Astrocyte (in vitro differentiated cells and primary cell): ENCODE measurements at places on chromosomes 7 and 10.

- peak; percentile 68 for DNase-seq
These were observed 11.0 kb downstream of the ZMIZ1 start for GRCh38 chr10:79079490-79080355.

DNA sequence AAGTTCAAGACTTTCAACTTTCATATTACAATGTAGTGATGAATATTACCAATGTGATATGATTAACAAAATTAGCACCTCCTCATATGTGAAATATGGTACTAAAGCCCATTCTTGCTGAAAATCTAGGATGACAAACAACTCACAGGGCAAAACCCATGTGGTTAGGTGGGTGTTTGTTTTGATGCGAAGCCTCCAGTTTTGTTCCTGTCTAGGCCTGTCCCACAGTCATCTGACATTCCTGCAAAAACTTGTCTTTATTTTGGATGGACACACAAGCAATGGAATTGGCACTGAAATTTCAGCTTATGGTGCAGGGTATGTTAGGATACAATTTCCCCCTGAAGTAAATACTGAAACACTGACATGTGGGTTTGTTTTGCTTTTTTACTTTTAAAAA is 95.3 kb downstream of the PARD3 start:
- no peak for DNase-seq

DNA sequence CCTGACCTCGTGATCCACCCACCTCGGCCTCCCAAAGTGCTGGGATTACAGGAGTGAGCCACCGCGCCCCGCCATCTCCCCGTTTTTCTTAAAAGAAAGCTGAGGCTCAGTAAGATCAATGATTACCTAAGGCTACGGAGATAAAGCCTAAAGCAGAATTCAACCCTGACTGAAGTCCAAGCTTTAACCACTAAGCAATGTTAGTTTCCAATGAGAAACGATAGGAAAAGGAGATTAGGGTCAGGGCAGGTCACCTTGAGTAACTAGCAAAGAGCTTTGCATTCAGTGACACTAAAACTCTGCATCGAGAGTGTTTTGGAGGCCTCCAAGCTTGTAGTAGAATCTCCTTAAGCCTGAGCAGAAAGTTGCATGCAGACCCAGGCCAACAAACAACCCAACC is 17.6 kb upstream of the PRXL2A start:
- DNase-seq, result no peak

DNA sequence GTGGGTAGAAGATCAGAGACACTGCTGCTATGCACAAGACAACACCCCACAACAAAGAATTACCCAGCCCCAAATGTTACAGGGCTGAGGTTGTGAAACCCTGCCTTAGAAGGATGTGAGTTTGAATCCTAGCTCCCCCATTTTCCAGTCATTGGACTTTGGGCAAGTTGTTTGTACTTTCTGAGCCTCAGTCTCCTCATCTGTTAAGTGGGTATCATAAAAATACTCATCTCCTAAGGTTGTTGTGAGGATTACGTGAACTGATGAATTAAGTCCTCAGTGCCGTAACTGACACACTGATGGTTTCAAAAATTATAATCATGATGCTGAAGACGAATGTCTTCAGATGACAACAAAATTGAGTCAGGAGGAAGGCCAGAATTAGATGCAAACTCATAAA is 30.3 kb downstream of the RHOBTB1 start:
- no peak for DNase-seq

GRCh38 chr10:76375761-76376160 is 944.3 kb downstream of the LRMDA start:
- DNase-seq, result no peak

DNA sequence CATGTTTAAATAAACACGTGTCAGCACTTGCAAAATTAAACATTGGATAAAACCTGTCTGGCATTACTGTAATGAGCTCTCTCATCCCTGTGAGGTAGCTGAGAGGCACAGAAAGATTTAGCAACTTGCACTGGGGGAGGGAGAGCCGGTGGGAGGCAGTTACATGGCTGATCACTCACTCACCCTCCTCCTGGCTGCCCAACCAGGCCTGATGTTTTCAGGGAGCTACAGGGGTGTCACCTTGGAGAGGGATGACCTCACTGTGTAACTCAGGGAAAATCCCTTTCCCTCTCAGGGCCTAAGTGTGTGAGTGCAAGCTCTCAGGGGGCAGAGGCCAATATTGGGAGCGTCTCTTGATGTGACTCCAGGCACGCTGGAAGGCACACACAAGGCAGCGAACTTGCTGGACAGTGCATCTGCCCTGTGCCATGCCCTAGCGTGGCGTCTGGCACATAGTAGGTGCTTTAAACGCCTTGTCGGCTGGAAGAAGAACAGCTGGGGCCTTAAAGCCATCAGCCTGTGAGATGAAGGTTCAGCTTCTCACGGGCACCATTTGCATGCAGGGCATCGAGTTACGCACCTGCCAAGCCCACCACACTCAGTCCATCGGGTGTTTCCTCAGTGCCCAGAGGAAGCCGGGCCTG is 51.1 kb downstream of the ELFN1 start:
- peak; percentile 9 for DNase-seq

- DNase-seq, result no peak
These were observed 96.6 kb upstream of the TMEM196 start for GRCh38 chr7:19869979-19870378.

DNA sequence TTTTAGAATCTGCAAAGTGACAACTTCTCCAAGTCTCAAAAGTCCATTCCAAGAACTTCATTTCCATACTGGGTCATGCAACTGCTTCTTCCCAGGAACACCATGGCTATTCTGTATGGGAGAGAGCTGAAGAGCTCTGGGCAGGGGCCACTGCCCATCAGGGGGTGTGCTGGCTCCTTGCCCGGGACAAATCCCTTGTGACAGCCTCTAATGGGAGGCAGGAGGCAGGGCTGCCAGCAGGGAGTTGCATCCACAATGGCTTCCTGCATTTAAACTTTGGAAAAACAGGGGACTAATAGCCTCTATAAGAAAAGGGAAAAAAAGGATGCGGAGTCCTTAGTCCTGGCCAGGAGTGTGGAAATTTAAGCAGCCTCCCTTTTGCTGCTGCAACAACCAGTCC is 18.4 kb upstream of the FRMD4A start:
- DNase-seq, result no peak

DNA sequence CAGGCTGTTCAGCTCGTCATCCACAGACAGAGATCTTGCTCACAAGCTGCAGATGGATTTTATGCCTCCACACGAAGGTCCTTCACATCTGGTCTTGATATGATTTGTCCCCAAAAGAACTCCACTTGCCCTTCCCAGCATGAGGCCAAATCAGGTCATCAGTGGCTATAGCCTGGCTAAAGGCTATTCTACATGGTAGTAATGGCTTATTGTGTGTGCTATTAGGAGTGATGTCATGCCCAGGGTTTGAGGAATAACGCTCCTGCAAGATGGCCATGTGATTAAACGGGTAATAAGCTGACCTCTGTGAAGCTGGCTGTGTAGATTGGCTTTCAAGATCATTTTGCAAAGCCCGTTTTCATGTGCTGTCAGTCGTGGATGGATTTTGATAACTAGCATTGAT is 313.8 kb downstream of the FRMD4A start:
- no peak for DNase-seq

- no peak for DNase-seq
These were observed 52.1 kb upstream of the CAV2 start for GRCh38 chr7:116447436-116447835.

- no peak for DNase-seq
These were observed 119.8 kb downstream of the FAM107B start for GRCh38 chr10:14654821-14655382.

DNA sequence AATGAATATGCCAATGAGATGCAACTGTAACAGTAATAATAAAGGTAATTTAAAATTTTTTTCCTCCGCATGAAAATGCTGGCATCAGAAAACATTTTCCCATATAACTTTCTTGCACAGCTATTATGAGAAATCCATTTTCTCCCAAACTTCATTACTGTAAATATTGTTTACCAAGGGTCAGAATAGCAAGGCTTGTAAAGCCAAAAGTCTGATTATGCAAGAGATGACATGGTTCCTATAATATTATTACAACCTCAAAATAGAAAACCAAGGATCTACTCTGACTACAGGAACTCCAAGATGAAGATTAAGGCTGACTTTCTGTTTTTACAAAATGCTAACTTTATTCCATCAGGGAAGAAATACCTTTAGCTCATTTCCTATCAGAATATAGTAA is 162.7 kb upstream of the CDK1 start:
- DNase-seq, result no peak

DNA sequence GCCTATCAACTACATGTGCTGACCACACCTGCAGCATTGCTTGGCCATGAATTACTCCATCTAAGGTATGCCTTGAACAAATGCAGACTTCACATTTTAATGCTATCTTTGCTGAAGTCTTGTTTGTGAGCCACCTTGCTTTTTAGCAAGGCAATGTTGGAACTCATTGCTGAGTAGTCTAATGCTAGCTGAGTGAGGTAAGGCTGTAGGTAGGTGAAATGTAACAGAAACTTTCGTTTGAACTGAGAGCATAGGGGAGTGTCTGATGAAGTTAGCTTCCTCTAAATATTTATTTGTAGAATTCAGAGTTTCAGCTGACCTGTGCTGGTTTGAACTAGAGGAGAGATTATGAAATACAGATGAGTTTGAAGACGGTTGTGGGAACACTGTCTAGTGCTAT is 238.5 kb downstream of the SEMA3A start:
- no peak for DNase-seq

DNA sequence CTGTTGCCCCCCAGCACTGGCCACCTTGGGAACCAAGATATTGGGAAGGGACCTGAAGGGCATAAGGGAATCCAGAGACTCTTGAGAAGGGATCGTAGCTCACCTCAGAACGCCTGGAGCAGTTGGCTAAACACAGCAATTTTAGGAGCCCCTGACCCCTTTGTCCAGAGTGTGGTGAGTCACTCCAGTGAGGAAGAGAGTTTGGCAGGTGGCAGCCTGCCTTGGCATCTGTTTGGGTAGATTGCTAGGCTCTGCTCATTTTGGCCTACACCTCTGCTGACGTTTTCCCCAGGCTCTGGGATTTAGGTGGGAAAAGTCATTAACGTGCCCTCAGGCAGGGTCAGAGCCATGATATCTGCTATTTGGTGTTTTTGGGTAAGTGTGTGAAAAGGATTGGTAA is 100.6 kb downstream of the GRB10 start:
- DNase-seq, result no peak

DNA sequence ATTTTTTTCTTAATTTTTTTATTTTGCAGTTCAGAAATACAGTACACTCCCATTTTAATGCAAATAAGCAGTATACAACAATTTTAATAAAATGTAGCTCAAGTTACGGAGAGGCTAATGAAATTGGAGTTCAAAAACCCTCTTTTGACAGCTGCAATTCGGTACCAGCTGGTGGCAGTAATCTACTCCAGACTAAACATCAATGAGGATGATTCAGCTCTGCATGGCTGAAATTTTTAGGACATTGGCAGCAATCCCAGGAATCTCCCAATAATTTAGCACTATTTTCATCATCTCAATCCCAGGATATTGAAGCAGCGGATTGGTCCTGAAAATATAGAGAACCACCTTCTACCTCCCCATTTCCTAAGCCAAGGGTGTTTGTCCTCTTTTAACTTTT is 278.8 kb downstream of the CACNA2D1 start:
- DNase-seq, result peak; percentile 73

DNA sequence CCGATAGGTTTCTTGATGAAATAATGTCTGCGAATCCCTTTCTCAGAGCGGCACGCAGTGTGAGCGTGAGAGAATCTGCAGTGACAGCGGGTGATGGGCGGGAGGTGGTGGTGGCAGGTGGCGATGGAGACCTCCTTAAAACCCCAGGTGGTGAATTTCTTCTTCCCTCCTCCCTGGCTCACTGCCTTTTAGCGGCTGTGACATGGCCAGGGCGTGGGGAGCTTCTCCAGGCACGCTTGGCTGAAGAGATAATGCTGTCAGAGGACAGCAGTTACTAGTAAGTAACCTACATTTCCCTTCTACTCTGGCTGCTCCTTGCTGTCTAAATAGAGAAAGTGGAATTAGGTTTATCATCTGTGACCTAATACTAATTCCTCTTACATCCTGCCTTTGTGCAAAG is 141.4 kb upstream of the INSYN2A start:
- no peak for DNase-seq

- DNase-seq, result no peak
These were observed 34.9 kb downstream of the FAM171A1 start for GRCh38 chr10:15336211-15336610.

DNA sequence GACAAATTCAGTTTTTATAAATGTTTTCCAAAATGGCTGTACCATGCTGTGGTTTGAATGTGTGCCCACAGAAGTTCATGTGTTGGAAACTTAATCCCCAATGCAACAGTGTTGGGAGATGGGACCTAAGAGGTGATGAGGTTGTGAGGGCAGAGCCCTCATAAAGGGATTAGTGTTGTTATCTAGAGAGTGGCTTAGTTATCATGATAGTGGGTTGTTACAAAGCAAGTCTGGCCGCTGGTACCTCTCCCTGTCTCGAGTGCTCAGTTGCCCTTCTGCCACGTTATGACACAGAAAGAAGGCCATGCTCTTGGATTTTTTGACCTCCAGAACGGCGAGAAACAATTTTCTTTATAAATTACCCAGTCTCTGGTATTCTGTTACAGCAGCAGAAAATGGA is 119.0 kb downstream of the BTAF1 start:
- DNase-seq, result no peak

DNA sequence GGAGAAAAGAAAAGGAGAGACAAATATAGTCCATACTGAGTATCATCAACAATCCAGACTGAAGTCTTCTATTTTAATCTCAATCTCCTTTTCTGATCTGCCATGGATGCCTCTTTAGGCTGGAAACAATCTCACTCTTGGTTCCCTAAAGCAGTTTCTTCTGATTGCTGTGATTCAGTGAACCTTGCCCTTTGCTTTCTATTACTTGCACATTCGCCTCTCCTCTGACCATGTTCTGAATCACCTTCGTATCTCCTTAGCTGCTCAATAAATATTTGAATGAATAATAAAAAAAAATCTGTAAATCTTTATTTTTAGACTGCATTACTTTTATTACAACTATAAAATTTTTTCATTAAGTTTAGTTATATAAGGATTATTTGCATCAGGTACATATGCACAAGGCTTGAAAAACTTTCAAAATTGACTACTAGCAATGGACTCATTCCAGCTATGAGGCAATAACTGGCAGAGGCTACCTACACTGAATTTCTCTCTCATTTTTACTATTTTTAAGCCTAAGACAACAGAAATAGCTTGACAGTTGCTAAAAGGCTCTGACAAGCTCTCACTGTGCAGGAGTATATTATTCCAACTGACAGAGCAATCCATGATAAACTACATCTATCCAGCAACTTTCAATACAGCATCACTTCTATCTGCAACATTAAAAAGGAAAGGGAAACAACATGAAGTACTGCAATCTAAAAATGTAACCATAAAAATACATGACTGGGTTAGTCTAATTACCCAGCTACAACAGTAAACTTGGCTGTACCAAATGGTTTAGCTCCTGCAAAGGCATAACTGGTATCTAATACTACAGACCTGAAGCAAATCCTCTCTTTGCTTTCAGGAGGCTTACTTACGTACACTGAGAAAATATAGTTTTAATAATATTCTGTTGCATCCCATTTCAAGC is 25.6 kb downstream of the TM9SF3 start:
- no peak for DNase-seq

GRCh38 chr7:64182036-64182790 is 24.8 kb upstream of the ZNF735 start:
- no peak for DNase-seq

- no peak for DNase-seq
These were observed 3.0 kb downstream of the ADARB2 start for GRCh38 chr10:1734288-1734687.
